Cortex of kidney (tissue), 1 donor: ENCODE measurements at places on chromosomes 7 and 10.

DNA sequence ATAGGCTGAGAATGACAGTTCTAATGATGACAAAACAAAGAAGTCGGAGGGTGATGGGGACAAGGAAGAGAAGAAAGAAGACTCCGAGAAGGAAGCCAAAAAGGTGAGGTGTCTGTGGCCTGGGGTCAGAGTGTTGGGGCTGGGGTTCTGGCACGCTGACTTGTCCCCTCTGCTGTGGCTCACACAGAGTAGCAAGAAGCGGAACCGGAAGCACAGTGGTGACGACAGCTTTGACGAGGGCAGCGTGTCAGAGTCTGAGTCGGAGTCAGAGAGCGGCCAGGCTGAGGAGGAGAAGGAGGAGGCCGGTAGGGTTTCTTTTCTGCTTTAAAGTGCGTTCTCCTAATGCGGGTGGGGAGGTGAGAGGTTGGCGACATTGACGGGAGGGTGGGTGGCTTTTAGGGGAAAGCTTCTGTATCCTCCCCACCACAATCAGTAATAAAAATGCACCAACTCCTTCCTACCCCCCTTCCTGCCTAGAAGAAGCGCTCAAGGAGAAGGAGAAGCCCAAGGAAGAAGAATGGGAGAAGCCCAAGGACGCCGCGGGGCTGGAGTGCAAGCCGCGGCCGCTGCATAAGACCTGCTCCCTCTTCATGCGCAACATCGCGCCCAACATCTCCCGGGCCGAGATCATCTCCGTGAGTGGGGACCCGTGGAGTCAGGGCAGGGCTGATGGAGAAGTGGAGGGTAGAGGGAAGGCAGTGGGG is 4.6 kb downstream of the UFSP1 start:
- DNase-seq = no peak

DNA sequence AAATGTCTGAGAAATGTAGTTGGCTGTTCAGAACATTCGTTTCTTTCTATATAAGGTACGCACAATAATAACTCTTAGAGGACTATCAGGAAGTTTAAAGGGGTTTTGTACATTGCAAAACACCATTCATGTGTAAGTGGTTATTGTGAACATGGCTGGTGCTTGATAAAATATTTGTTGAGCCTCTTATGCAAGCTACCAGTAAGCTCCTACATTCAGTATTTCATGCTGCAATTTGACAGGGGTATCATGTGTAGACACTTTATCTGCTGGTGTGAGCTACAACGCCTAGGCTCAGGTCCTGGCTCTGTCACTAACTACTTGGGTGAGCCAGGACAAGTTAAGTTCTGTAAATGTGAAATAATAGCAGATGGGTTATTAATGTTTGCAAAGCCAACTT is 75.5 kb downstream of the MAP3K8 start:
- no peak for DNase-seq

DNA sequence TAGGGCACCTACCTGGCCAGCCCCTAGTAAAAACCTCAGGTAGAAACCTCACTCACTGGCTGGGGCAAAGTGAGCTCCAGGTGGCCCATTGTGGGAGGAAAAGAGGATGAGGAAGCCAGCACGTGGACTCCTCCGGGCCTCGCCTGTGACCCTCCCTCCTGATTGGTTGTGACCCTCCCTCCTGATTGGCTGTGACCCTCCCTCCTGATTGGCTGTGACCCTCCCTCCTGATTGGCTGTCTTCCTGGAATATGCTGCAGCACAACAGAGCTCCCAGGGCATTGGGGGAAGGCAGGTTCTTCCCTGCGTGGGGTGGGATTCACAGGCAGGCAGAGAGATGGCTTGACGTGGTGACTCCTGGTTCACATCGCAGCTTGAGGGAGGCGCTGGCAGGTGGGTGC is 343.0 kb downstream of the GLRX3 start:
- no peak for DNase-seq

DNA sequence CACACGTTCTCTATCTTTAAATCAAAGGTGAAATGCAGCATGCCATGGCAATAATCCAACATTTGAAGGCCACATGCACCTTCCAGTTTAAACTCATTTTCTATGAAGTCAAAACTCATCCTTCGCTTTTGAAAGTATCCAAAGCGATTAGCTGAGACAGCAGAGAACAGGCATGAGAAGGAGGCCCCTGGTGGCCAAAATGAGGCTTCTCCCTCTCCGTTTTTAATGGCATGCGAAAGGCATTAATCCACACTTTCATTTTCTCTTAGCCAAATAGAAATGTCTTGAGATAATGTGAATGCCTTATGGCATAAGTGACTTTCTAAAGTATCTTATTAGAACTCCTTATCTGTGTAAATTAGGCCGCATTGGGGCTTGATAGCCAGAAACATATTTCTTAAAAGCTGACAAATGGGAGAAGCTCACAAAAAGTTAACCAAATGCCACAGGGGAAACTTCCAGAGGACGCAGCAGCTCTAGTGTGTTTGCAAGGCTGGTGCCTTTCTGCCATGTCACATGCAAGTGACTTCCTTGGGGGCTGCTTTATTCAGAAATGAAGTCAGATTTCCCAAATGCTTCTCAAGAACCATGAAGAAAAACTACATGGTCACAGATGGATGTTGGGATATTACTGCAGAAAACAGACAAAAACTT is 1189.6 kb downstream of the SORCS1 start:
- no peak for DNase-seq

- DNase-seq = no peak
Observed at GRCh38 chr7:32515890-32516550, 20.7 kb downstream of the AVL9 start.

- DNase-seq = no peak
Observed at GRCh38 chr10:22058201-22058600, 54.7 kb upstream of the DNAJC1 start.

GRCh38 chr10:43226441-43226840 is 40.4 kb downstream of the RASGEF1A start:
- DNase-seq = no peak

DNA sequence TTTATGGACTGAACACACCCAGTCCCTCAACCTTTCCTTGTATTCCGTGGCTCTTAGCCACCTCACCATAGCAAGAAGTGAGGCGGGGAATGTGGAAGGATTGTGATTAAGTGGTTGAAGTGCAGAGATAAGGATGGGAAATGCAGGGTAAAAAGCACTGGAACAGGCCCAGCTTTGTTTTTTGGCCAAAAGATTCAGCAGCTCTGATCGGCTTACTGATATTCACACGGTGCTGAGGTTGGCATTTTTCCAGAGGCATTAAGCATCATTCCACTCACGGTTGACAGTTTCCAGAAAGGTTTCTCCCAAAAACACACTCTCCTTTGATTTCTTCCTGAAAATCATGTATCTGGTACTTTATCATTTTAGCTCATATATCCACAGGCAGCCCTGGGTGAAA is 544.2 kb downstream of the CNTNAP2 start:
- no peak for DNase-seq

DNA sequence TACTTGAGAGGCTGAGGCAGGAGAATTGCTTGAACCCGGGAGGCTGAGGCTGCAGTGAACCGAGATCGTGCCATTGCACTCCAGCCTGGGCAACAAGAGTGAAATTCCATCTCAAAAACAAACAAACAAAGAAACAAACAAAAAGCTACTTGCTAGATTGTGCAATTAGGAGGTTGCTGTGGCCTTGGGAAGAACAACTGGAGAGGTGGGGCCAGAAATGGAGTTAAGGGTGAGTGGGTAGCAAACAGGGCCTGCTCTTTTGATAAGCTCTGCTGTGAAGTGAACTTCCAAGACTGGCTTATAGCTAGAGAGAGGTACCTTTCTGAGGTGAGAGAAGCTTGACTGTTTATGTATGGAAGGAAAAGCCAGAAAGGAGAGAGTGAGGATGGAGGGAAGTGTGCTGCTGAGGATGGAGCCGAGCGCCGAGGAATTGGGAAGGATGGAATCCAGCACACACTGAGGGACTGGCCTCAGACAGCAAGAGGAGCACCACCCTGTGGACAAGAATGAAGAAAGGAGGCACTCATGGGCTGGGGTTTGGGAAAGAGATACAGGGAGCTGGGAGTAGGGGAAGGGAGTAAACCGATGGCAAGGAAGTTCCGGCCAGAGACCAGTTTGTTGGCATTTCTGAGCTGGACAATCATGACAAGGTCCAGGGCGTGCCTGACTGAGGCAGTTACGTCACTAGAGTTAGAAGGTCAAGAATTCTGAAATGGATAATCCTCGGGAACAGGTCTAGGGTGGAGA is 7.0 kb upstream of the RPEL1 start:
- DNase-seq = no peak

DNA sequence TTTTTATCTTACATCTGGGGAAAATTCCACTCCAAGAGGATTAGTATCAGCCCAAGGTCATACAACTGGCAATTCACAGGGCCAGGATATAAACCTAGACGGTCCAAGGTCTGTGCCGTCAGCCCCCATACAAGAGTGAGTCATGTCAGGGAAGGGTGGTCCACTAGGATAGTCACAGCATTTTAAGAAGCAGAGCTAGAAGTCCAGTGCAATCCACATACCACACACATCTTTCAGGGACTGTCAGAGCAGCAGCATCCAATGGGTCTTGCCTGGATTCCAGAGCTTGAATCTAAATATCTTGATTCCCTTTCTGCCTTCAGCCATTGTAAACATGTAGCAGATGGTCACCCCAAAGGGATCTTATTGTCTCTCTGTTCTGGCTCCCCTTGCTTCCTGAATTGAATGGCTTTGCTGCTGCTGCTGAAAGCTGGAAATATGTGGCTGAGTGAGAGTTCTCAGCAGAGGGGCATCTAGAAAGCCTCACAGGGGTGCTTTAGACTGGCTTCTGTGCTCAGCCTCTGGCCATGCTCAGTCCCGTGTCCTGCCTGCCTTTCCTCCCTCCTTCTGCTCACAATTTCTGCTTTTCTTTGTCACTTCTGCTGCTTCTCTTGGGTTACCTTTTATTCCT is 9.9 kb upstream of the OR6V1 start:
- DNase-seq = no peak

GRCh38 chr7:114405427-114405826 is 9.2 kb upstream of the FOXP2 start:
- DNase-seq = no peak

DNA sequence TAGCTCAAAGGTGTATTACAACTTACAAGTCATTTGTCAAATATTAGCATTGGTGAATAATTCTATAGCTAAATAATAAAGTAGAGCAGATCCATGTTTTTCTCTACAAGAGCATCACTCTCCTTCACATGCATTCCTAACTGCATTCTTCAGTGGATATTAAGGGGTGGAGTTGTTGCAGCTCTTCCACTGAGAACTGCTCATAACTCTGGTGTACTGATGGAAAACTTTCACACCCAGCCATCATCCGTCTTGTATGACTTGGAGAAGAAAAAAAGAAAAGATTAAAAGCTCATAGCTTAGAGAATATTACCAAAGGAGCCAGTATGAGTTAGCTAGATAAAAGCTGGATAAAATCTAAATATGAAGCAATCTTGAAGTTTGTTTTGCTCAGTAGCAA is 10.2 kb upstream of the FAM13C start:
- no peak for DNase-seq

GRCh38 chr7:138962561-138963270 is 18.5 kb downstream of the KIAA1549 start:
- DNase-seq = no peak

DNA sequence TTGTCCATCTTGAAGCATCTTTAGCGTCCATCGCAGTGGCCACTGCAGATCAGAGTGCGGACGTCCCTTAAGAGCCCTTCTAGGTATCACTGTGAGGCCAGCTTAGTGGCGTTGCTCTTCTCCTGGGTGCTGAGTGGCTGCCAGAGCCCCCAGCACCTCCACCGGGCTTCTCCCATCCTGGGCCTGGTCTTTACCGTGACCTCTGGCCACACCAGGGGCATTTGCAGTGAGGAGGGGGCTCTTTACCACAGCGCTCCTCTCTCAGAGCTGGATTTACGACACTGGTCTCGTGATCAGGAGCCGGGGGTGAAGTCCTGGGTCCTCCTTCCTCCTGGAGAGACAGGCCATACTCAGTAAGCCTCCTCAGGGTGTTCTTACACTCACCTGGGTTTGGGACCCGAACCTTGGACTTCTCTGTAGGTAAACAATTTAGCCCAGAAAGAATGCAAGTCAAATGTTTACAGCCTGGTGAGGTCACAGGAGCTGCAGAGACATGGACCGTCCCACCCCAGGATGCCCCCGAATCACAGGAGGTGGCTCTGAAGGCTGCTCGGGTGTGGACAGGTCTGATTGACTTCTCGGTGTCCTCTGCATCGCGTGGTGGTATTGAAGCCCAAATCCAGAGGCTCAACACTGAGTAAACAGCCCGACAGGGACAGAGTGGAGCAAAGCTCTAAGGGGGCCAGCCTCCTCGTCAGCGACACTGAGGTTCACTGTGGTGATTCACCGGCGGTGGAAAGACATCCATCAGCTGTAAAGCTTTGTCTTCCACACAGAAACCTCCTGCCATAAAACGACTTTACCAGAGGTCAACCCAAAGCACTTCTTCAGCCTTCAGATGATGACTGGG is 33.0 kb downstream of the JAKMIP3 start:
- no peak for DNase-seq

DNA sequence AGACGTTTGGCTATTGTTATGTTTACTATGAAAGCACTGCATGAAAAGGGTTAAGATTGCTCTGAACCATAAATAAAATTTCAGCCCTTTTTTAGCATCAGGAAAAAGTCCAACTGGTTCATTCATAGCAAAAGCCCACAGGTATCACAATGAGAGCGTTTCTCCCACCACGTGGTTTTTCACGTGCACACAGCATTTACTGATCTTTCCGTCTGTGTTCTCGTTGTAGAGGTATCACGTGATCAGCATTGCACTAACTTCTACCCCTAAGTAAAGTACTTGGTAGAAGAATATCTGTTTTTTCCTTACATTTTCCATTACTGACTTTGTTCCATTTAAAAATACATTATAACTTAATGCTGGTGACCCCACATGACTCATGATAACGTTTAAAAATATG is 17.8 kb upstream of the CCDC3 start:
- DNase-seq = no peak

DNA sequence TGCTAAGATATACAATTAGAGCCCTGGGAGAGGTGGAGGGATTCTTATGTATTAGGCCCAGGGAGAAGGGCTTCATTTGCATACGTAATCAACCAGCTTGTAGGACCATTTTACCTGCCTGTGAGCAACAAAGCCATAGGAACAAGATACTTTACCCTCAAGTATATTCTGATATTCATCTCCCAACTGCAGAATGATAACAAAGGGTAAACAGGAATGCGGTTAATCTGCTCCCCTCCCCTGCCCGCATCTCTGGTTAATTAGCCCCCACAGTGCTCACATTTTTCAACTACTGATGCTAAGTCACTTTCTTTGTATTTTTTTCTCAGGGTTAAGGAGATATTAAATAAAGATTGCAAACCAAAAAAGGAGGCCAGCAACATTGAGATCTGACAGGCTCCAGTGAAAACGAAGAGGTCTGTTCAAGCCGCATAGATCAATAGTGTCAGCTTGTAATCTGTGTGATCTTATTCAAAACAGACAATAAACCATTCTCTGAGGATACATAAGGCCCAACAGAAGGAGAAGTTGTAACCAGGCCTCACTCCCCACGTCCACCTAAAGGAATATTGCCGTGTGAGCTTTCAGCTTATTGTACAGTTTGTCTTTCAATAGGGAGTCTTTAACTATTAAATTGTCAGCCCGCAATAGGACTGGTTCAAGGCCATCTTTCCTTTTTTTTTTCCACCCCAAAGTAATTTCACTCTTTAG is 203.4 kb downstream of the RAPGEF5 start:
- no peak for DNase-seq

- DNase-seq = no peak
Observed at GRCh38 chr7:4437916-4438315, 244.2 kb upstream of the FOXK1 start.
